ENCODE measurements at places on chromosomes 4 and X.
A peak's percentile ranks its signal among the peaks of the same experiment; 100 is the strongest.

DNA sequence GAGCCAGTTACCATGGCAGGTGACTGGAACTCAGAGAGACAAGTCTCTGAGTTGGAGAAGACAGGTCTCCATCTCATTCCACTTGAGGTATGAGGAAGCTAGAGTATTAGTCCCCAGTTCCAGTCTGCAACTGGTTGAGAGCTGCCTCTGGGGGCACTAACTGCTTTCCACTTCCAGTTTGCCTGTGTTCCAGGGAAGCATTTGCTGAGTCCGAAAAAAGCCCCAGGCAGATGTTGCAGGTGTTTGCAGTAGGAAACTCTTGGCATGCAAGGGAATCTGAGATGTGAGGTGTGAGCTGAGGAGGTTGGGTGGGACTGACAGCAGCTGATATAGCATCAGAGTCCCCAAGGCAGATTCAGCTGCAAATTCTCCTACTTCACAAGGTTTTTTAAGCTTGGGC lies 272.2 kb upstream of the CASK start:
- peak; percentile 0 for DNase-seq

- DNase-seq, result peak; percentile 89
Observed at GRCh38 chrX:72181178-72182125, at the start of gene PIN4. TSS of gene PIN4 (plus strand) at chrX:72181757. CDS start at chrX:72181786, 29 bp downstream.

DNA sequence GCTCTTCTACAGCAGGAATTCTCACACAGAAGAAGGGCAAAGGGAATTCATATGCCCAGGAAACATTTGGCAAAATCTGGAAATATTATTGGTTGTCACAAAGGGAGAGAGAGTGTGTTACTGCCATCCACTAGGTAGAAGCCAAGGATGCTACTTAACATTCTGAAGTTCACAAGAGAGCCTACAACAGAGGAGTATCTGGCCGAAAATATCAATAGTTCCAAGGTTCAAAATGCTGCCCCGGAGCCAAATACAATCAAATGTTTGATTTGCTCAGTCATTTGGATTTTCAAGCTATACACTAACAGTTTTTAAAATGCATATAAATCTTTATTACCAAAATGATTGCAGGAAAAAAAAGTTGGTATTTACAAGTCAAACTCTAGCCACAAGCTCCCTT lies 18.8 kb downstream of the OTUD4 start:
- no peak for DNase-seq

GRCh38 chr4:8410641-8411271 lies 29.8 kb downstream of the ACOX3 start:
- peak; percentile 94 for DNase-seq

DNA sequence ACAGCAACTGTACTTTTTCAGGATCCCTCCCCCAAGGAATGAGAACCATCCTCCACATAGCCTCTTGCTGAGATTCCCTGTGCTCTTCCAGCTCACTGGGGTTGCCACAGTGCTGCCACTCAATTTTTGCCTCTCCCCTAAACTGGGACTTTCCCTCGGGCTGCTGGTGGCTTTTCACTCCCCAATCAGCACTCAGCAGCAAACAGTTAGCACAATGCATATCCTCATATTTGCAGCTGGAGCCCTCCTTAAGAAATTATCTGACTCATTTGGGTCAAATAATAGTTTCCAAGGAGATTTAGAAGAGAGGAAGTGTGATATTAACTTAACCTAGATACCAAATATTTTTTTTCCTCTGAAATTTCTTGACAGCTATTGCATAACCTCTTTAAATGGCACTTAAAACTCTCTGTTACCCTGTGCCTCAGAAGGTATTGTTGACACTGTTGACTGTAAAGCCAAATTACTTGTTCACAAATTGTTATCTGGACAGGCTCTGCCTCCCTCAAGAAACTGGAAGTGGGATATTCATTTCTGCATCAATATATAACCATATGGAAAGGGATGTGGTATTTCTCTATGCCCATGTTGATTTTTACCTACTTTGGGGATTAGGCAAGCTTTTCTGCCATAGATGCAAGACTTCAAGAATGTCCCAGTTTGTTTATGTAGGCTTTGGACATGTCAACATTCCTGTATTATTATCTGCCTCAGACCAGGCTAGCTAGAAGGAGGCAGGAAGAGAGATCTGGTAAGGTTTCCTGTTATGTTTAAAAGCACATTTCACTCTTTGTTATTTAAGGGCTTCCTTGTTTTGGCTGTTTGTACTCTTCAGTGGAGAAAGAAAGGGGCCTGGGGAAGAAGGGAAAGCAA lies 58.0 kb downstream of the SEPTIN11 start:
- peak; percentile 38 for DNase-seq

GRCh38 chr4:81084634-81085033 lies 54.1 kb downstream of the BMP3 start:
- no peak for DNase-seq

- DNase-seq, result no peak
Observed at GRCh38 chrX:154305541-154306205, 10.1 kb downstream of the TKTL1 start.

GRCh38 chrX:134661295-134661694 lies 3.0 kb upstream of the PLAC1 start:
- DNase-seq, result no peak

DNA sequence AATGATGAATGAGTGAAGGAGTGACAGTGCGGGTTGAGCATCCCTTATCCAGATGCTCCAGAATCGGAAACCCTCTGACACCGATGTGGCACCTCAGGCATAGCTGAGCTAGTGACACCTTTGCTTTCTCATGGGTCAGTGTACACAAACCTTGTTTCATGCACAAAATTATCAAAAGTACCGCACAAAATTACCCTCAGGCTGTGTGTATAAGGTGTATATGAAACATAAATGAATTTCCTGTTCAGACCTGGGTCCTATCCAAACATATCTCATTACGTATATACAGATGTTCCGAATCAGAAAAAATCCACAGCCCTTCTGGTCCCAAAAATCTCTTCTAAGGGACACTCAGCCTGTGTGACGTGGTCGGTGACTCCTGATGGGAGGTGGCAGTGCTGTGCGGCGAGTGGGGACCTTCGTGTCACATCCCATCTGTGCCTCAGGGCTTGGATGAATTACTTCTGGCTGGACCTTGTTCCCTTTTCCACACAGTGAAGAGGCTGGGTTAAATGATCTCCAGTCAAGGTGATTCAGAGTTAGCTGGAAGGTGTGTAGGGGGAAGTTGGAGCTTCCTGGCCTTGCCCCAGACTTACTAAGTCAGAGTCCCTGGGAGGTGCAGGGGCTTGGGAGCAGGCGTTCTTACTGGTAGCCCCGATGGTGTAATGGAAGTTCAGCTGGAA lies 18.8 kb downstream of the RGS12 start:
- DNase-seq, result no peak

GRCh38 chr4:179709961-179710624 lies 2267.9 kb upstream of the AGA start:
- DNase-seq, result no peak

DNA sequence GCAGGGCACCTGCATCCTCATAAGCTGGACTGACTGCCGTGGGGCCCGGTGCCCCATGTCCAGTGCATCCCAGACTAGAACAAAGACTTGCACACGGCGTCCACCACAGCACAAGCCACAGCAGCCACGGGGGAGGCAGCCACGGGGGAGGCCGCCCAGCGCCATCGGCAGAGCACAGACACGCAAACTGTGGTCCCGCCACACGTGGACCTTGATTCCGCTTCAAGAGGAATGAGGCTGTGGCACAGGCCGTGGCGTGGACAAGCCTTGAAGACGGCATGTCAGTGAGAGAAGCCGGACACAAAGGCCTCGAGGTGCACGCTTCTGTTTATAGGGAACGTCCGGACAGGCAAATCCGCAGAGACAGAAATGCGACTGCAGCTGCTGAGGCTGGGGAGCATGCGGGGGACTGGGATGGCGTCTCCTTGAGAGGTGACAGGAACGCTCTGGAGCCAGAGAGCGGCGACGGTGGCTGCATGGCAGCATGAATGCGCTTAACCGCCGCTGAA lies 10.1 kb upstream of the CPLX1 start:
- DNase-seq, result no peak

DNA sequence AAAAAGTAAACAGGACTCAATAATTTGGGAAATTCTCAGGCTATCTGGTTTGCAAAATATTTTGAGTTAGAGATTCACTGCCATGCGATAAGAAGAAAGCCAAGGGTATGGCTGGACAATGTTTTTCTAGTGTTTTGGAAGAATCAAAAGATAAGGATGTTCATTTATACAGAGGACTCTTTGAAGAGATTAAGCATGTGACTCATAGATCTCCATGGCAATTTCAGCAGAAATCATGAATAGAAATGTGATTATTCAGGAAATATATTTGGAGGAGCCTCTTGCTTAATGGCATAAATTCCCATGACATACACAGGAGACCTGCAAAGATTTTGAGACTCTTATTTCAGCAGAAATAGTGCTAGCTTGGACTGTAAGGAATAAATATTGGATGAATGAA lies 16.7 kb upstream of the FRAS1 start:
- no peak for DNase-seq

DNA sequence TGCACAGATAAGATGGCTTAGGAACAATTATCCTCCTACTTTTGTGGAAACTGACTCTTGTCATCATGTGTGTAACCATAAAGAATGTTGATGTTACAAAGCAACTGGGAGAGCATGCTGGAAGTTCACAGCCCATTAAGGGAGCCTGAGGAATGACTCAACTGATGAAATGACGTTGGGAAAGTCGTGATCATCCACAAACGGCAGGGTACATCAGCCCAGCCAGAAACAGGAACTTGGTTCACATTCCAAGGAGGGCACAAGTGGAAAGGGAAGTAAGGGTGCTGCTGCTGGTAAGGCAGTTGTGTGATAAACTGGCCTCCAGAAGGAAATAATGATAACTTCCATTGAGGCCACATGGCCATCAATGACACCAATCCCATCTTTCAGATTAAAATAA lies 6.7 kb downstream of the TEC start:
- no peak for DNase-seq

GRCh38 chrX:46543441-46543840 lies 1.8 kb downstream of the ZNF674 start:
- no peak for DNase-seq

GRCh38 chr4:88803600-88804096 lies 106.0 kb upstream of the NAP1L5 start:
- peak; percentile 15 for DNase-seq

DNA sequence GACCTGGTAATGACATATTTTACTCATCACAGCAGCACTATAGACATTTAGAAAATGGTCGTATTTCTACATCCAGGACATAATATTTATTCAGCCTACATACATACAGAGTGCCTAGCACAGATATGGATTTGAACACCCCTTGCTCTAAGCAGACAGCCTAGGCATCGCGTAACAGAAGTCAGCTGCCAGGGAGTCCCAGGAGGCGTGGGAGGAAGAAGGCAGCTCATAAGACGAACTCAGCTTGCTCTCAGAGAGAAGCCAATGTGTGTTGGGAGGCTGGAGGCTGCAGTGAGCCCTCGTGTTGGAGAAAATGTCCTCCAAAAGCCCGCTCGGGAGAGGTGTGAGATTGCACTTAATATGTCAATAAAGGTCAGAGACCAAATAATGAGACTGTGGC lies 131.6 kb downstream of the BCOR start:
- no peak for DNase-seq

DNA sequence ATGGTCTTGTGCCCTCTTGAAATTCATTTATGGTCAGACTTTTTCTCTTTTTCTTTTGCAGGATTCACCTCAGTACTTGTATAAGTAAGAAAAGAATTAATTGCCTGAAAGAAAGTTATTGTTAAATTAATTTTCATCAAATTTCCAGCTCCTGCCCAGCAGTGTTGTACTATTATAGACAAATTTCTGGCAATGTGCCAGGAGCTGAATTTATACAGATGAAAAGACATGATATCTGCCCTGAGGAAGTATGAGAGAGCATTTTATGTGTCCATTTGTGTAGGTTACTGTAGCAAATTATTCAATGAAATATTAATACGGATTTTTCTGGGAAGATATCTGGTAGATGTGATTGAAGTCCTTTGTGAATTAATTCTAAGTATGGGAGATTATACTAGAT lies 2371.5 kb upstream of the TENM3 start:
- DNase-seq, result no peak

- peak; percentile 24 for DNase-seq
Observed at GRCh38 chrX:94178145-94178788, 504.3 kb downstream of the FAM133A start.

- no peak for DNase-seq
Observed at GRCh38 chrX:9205599-9206223, 171.8 kb upstream of the FAM9B start.

DNA sequence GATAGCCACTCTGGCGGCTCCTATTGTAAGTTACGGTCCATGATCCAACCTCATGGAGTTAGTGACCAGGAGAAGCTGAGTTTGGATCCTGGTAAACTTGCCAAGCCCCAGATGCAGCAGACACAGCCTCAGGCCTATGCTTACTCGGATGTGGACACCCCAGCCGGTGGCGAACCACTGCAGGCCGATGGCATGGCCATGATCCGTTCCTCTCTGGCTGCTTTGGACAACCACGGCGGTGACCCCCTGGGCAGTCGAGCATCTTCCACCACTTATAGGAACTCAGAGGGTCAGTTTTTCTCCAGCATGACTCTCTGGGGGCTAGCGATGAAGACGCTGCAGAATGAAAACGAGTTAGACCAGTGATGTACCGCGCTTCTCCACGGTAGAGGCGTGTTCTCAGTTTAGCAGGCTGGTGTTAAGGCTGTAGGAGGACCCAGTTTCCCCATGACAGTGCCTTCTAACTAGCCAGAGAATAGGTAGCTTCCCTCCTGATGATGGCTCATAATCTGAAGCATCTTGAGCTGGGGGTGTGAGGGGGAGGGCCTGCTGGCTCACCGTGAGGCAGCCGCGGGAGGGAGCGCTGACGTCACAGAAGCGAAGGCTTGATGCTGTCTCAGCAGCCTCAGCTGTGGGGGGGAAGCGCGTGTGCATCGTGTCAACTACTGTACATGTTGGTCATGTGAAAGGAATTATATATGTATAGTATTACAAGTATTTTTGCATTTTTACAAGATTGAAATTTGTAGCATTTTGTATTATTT lies 31.1 kb downstream of the ZBTB49 start:
- no peak for DNase-seq

DNA sequence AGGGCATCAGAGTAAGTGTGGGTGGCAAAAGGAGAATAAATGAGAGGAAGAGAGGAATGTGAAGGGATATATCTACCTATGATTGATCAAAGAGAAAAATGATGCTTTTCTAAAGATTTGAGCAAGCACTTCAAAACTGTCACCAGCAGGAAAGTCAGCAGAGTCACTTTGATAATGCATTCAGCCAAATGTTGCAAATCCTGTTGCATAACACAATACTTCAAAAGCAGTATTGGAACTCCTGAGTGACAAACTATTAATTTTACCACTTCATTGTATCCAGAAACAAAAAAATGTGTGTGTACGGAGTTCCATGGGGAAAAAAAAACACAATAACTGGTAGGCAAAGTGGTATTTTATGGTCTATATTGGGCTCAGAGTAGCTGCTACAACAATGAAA lies 160.3 kb downstream of the EMCN start:
- no peak for DNase-seq

GRCh38 chr4:168716406-168717129 lies 219.7 kb downstream of the PALLD start:
- no peak for DNase-seq

GRCh38 chrX:49176421-49177326 lies 5.0 kb downstream of the PLP2 start:
- no peak for DNase-seq

- DNase-seq, result no peak
Observed at GRCh38 chr4:30434656-30435055, 285.5 kb upstream of the PCDH7 start.
